ENCODE measurements at places on chromosomes 4 and X.
A peak's percentile ranks its signal among the peaks of the same experiment; 100 is the strongest.

- peak; percentile 37 for DNase-seq
Measured at GRCh38 chrX:65999563-66000148, 40.2 kb downstream of the VSIG4 start.

GRCh38 chr4:157912212-157912611, 260.6 kb downstream of the GASK1B start:
- no peak for DNase-seq

- DNase-seq, result no peak
Measured at GRCh38 chrX:4320436-4320947, 607.0 kb upstream of the PRKX start.

GRCh38 chrX:102154900-102155805, 624 bp downstream of the BEX5 start:
- DNase-seq, result no peak

- no peak for DNase-seq
Measured at GRCh38 chr4:61545902-61546480, 345.9 kb downstream of the ADGRL3 start.

- no peak for DNase-seq
Measured at GRCh38 chr4:26139310-26139924, 181.4 kb upstream of the RBPJ start.

DNA sequence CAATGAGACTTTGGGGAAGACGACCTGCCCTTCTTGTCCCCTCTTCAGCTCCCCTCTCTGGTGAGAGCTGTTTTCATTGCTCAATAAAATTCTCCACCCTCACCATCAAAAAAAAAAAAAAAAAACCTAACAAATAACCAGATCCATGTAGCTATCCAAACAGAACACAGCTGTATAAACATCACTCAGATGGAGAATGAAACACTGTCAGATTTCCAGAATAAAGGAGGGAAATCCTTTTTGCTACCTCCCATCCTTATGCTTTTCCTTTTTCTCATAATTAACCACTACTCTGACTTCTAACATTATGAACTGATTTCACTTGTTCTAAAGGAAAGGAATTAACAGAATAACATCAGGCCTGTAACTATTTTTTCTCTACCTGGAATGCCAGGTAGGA, 155.6 kb downstream of the PPP4R3C start:
- DNase-seq, result no peak

DNA sequence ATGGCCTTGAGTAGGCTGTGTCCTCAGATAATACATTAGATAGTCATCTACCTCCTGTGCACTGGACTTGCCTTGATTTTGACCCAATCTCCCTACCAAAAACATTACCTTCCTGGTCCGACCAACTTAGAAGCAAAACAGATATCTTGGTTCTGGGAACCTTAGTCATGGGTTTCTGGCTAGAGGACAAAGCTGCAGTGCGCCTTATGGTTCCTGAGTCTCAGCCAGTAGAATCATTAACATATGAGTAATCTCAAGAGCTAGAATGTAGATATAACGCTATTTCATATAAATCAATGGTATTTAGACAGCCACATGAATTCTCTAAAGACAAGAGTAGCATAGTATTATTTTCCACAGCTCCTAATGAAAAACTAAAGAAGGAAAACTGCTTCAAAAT, 83.1 kb downstream of the GRIA3 start:
- no peak for DNase-seq

GRCh38 chr4:20444599-20445337, 193.1 kb downstream of the SLIT2 start:
- no peak for DNase-seq

DNA sequence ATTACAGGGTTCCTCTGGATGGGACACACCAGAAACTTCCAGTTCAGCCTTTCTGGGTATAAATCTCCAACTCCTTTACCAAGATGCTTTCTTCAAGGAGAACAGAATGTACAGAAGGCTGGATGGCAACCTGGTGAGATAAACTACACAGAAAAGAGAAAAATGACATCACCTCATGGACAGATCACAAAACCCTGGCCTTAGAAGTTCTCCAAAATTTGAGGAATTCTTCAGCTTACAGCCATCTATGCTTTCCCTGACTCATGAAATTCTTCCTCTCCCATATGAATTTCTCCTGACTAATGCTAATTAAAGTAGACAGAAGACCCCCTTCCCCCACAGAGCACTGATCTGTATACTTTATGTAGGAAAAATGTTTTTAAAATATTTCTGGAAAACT, 345.4 kb downstream of the STIM2 start:
- no peak for DNase-seq

DNA sequence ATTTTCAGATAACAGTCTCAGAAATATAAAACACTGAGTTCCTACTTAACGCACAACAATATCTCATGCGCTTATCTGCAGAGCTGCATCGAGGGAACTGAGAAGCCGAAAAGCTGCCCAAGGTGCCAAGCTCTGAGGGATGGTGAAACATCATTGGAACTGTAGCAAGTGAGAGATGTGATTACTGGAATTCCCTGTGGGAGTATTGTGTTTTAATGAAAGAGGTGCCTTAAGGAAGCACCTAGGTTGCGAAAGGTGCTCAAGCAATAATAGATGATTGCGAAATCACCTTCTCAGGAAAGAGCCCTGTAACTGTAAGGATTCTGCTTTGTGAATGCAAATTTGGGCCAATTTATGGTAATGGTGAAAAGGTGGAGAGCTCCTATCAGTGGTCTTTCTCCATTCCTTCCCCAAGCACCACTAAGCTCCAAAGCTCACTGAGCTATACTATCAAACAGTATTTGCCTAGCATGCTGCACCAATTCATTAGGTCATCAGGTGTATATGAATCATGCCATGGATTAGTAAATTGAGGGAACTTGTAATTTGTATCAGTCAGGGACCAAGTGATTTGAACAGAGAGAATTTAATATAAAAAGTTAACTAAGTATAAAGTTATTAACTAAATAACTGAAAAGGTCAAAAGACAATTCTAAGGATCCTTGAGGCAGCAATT, 59.0 kb upstream of the ATP8A1 start:
- no peak for DNase-seq

GRCh38 chr4:36363024-36363423, 81.6 kb downstream of the DTHD1 start:
- DNase-seq, result no peak

GRCh38 chr4:6771229-6771671, 11.3 kb upstream of the KIAA0232 start:
- no peak for DNase-seq

GRCh38 chr4:23212558-23212957, 519.8 kb downstream of the GBA3 start:
- DNase-seq, result no peak

- DNase-seq, result no peak
Measured at GRCh38 chr4:133484287-133484686, 335.2 kb downstream of the PCDH10 start.

DNA sequence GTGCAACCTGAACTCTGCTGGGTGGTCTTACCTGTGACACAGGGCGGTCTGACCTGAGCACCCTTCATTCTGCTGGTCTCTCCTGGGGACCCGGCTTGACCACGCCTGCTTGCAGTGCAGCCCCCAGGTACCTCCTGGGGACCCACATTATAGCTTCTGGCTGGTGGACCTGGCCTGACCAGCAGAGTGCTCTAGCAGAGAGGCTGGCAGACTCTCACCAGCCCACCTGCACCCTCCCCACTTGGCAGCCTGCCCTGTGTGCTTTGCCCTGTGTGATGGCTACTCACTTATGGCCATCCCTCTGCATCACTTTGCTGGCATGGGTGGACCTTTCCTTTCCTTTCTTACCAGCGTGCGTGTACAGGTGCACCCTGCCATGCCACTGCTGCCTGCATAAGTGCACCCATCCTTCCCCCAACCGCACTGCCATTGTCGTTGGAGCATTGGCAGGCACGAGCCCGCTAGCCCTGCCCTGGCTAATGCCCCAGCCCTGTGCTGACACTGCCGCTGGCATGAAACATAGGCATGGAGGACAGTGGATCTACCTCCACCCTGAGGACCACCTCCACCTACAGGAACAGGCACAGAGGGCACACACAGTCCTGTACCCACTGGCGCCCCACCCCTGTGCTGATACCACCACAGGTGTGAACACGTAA, 21.5 kb upstream of the H2AZ1 start:
- no peak for DNase-seq

DNA sequence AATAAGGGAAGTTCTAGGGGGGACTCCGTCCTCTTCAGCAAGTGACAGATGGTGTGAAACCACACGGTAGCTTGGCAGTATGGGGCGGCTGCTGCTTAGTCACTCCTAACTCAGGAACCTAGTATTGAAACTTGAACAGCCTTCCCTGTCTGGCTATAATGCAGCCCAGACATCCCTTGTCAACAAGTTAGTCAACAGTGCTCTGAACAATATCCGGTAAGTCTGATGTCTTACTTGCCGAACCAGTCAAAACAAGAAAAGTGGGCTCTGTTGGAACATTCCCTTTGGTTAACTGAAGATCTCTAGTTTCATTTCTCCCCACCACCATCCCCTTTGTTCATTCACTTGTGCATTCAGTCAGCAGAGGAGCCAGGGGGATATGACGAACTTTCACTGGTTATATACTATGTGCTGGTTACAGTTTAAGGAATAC, 18.7 kb upstream of the CXCL13 start:
- peak; percentile 71 for DNase-seq

Data from NB4 (cell line).